NCI-H2107 (cell line): ENCODE measurements at places on chromosomes 4 and X.

- no peak for DNase-seq
Observed at GRCh38 chrX:23271026-23271425, 63.6 kb upstream of the PTCHD1 start.

DNA sequence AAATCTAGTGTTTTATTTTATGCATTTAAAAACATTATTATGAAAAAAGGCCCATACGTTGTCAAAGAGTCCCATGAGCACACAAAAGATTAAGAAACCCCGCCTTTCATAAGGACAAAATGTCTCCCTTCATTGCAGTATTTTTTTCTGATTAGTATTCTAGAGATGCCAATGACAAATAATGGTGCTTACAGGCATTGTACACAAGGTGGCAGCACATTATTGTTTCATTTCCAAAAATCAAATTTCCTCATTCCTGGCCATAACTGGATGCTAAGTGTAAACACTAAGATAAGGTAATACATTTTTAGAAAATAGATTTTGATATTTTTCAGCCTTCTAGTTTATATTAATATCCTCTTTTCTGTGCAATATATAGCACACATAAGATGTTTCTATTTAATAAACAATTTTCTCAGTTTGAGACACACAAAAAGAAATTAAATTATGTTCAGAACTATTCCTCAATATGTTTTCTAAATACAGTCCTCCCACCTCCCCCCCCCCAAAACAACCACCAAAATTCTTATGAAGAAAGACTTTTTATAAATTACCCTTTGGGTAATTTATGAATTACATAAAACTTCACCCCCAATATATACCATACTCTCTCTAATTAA, 47.7 kb downstream of the TIGD2 start:
- no peak for DNase-seq

GRCh38 chr4:149765630-149766029, 50.0 kb downstream of the IQCM start:
- DNase-seq: no peak

- DNase-seq: no peak
Observed at GRCh38 chrX:144918936-144919335, 328.4 kb upstream of the SPANXN1 start.

GRCh38 chr4:113637363-113637762, 124.2 kb downstream of the CAMK2D start:
- DNase-seq: no peak

DNA sequence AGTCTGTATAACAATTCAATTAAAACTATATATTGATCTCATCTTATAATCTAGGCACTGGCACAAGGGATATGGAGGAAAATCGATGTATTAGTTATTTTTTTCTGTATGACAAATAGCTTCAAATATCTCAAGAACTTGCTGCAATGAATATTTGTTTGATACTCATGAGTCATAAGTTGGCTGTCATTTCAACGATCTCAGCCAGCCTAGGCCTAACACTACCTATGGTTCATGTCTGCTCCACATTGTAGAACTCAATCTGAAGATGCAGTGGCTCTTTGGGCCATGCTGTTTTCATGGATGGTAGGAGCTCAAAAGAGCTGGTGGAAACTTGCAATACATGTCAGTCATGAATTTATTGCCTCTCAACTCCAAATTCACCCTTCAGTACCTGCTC, 44.7 kb downstream of the MAGEB17 start:
- no peak for DNase-seq

- DNase-seq: no peak
Observed at GRCh38 chrX:108735679-108736508, 469 bp downstream of the IRS4 start.

GRCh38 chr4:125682730-125683129, 368.0 kb downstream of the FAT4 start:
- DNase-seq: no peak

DNA sequence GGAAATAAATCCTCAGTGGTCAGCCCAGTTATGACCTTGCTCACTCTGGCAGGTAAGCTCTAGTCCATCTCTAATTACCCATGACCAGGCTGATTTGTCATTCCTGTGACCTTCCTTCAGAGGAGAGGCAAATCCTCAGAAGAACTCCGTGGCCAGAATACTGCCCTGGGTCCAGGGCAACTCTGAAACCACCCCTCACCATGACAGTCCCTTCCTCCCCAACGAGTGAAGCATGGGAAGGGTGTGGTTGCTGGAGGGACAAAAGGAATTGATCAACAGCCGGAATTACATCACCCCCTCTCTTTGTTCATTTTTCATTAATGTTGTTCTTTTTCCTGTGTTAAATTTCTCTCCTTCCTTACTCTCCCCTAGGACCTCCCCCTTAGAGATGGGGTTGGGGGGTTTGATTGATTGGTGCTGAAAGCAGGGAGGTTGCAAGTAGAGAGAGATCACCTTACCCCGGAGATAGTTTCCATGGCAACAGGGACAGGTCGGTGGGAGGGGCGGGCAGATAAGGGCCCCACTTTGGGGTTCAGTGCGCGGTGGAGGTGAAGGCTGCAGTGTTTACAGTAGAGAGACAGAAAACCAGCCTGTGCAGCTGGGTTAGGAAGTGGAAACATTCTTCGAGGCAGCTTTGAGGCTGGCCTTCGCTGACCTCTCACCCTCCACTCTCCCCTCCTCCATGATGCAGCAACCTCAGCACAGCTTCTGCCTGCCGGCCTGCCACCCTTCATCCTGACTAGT, 647.4 kb downstream of the BCOR start:
- no peak for DNase-seq

- no peak for DNase-seq
Observed at GRCh38 chr4:39975488-39976089, 2.1 kb downstream of the PDS5A start.

- DNase-seq: no peak
Observed at GRCh38 chr4:173910891-173911290, 372.6 kb downstream of the FBXO8 start.

DNA sequence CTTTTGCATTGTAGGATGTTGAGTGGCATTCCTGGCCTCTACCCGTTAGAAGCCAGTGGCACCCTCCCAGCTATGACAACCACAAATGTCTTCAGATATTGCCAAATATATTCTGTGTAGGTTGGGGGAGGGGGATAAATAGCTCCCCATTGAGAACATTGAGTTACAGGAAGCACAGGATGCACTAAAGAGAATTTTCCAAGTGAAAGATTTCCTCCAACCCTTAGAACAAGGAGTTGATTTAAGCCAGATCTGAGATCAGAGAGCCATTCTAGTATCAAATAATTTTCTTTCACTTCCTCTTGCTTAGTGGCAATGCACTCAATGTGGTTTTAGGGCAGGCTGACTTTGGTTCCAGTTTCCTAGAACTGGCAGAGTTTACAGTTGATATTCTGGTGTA, 436.6 kb downstream of the C4orf33 start:
- no peak for DNase-seq

DNA sequence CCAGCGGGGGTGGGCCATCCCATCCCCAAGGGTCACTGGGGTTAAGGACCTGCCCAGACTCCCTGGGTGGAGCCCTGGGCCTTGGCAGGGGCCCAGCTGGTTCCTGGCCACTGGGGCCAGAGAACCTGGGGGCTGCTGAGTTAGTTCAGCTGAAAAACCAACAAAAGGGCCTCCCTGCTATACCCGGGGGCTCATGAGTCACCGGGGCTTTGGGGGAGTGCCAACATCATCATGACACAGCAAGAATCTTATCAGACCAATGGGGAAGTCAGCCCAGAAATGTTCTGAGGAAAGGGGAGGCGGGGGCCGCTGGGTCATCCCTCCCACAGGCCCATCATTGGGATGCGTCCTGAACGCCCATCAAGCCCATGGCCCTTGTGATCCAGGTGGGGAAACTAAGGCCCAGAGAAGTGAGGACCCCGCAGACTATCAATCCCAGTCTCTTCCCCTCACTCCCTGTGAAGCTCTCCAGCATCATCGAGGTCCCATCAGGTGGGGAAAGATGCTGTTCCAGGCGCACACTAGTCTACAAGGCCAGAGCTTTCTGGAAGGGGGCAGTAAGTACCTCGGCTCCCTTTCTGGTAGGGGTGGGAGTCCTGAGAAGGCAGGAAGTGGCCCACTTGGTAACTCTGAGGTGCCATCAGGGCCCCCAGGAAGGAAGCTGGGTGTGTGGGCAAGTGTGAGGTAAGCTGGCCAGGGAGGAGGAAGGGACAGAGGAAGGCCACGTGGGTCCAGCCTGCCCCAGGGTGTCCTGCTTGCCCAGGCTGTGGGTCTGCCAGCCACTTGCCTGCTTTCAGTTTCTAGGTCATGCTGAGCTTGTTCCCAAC, 4.5 kb downstream of the G6PD start:
- no peak for DNase-seq
